Pulmonary artery endothelial cell (primary cell): ENCODE measurements at places on chromosomes 7 and 10. TPM values are rescaled to one million over a fixed set of nuclear protein-coding genes. Genes with fewer than 3 reads are reported as not detected.

The SPAM1 gene
- total RNA-seq, result not detected in 2 replicates

DNA sequence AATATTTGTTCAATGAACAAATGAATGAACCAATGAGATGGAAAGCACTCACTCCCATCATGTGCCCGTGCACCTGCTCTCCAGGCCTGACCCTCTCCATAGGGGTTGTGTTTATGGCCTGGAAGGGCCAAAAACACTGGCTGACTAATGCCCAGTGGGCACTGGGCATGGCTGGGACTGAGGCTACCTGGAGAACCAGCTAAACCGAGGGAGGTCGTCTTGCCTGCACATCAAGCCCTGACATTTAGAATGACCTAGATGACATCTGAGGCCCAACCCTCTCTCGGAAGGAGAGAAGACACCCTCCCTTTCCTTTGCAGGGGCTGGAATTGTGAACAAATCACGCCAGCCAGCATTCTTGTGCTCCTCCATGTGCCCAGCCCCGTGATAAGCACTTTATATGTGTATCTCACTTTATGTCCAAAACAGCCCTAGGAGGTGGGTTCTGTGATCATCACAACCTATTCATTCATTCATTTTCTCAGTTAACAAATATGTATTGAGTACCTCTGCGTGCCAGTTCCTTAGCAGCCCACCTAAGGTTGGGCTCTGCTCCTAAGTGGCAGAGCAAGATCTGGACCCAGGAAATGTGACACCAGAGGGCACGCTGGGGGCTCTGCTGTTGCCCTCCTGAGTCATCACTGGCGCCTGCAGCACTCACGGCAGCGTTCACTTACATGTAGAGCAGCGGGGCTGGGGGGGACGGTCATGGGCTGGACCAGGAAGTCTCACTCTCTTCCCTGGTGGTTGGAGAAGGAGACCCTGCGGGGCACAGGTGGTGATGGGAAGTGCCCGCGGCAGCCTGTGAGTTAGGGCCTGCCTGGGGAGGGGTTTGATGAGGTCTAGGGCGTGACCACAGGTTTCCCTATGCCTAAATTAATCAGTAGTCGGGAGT, 52.0 kb downstream of the TSPAN15 start:
- DNase-seq, result no peak

DNA sequence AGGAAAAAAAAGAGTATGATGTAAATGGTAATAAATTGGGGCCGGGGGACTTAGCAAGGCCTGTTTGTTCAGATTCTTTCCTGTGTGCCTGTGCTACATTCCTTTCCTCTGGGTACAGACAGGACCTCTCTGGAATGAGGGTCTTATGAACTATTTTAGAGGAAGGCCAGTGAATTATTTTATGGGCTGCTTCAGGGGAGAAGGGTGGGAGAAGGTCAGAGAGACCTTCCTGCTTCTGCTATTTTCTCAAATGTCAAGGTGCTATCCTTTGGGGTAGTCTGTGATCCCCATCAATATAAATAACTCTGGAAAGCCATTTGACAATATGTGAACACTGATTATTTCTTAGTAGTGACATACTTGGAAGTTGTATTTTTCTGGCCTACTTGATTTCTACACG, 426.5 kb downstream of the SH2D4B start:
- no peak for DNase-seq

DNA sequence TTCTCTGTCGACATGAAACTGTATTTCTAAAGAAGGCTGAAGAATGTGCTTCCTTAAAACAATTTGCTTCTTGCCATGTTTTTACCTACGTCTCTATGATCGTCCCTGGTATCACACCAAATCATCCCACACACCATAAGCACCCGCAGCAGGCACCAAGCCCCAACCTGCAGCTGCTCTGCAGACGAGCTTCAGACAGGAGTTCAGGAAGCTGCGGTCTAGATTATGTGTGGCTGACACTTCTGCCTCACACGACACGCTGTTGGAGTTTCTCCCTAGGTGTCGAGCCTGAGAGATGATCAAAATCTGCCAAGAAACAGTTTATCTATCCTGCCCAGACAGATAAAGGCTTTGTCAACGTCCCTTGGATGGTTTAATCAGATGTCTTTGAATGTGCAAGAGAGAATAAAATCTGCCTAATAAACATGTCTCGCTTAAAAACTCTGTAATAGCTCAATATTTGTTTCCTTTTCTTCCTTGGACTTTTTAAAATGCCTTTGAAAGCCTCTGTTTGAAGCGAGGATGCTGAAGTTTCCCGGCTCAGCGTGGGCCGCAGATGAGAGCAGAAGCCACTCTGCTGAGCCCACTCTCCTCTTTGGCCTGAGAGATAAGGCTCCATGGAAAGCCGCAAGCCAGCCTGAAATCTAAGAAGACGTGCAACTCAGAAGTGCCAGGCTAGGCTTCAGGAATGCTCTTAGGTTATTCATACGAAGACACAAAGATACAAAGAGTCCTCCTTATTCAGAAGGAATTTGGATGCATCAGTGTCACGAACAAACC, 158.3 kb upstream of the PFKP start:
- no peak for DNase-seq

GRCh38 chr7:116588225-116588624, 63.4 kb downstream of the CAV1 start:
- DNase-seq, result no peak

GRCh38 chr10:72037266-72037665, 51.1 kb downstream of the SPOCK2 start:
- DNase-seq, result no peak

DNA sequence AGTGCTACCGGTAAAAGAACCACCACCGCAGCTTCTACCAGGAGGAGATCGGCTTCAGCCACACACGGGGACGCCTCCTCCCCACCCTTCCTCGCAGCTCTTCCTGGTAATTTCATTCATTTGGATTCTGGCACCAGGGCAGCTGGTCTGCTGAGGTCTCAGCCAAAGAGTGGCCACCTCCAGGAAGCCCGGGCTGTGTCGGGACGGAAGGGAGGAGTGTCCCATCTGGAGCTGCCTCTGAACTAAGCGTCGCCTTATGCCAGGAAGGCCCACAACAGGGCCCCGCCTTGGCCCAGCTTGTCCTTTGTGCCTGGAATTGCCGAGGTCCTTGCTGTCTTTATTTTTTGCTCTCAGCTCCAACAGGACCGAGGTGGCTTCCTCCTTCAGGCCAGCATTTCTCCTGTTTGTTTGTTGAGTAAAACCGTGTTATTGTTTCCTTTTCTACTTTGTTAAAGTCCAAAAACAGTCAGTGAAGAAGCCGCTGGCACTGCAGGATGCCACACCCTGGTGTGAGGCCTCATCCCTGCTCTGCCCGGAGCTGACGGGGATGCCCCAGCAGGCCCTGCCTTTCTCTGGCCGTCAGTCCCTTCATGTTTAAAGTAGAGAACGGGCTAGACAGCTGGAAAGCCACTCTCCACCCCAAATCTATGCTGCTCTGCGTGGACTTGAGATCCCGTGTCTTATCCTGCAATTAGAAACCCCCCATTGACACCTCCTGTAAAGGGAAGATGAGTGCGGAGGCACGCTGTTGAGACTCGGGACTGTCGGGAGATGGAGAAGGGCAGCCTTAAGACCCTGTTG, 24.5 kb upstream of the TTYH3 start:
- DNase-seq, result no peak

- no peak for DNase-seq
Observed at GRCh38 chr7:134403062-134403461, 55.8 kb downstream of the AKR1B1 start.

The WNT2 gene
- not detected in 2 replicates for total RNA-seq

DNA sequence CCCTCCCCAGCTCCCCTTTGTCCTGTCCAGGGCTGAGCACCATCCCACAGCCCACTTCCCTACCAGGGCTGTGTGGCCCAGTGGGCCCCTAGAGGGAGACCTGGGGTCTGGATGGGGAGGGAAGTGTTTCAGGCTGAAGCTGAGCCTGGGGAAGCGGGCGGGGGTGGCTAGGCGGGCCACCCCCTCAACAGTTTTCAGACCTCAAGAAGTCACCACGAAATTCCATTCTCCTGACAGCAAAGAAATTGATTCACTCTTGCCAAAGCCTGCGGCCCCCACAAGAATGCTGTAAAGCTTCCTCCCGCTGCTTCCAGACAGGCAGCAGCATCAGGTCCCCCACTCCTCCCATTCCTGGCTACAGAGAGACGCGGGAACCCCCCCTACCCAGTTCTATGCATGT, 2.5 kb upstream of the LFNG start:
- no peak for DNase-seq

GRCh38 chr7:134470864-134471263, 12.0 kb upstream of the AKR1B1 start:
- DNase-seq, result no peak

- no peak for DNase-seq
Observed at GRCh38 chr7:106070567-106071254, 41.4 kb downstream of the SYPL1 start.

GRCh38 chr7:107051376-107051775, 6.9 kb downstream of the PRKAR2B start:
- no peak for DNase-seq

The CUBN gene
- 1.4 and 2.0 TPM in 2 replicates for total RNA-seq
